ENCODE measurements at places on chromosomes 1 and 21. TPM values are rescaled to one million over a fixed set of nuclear protein-coding genes. Genes with fewer than 3 reads are reported as not detected.

DNA sequence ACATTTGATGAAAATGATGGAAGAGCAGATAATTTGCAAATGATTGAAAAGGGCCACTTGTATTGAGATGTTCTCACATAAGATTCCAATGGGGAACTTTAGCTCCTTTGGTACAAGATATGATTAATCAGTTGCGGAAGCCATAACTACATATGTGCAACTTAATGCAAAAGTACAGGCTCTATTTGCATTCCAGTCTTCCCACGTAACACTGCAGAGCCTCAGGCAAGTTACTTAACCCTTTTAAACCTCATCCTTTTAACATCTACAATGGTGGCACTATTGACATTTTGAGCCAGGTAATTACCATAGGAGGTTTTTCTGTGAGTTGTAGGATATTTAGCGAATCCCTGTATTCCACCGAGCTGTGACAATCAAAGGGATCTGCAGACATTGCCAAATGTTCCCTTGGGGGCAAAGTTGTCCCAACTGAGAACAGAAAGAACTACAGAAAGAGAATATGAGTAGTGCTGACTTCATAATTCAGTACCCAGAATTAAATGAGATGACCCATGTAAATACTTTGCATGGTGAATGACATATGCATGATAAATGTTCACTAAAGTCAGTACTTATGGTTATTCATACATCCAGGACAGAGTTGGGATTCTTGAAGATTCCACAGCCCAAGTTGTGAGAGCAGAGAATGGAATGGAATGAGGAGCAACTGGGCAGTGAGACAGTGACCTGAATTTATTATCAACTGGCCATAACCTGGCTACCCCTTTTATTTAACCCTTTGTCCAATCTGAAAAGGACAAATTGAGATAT, 62.6 kb downstream of the SPAG17 start:
- no peak overlapping the region for H3K4me3 ChIP-seq
- H3K27ac ChIP-seq = no peak overlapping the region
- H3K4me1 ChIP-seq = no peaks in the 10 kb centered on the region

GRCh38 chr1:206899717-206900116, 2.5 kb downstream of the IL24 start:
- no peaks in the 10 kb centered on the region for H3K27me3 ChIP-seq
- H3K4me1 ChIP-seq = no peaks in the 10 kb centered on the region
- DNase-seq = no peak
- no peaks in the 10 kb centered on the region for H3K36me3 ChIP-seq

GRCh38 chr1:173527151-173527826, 50.2 kb downstream of the PRDX6 start:
- no peaks in the 10 kb centered on the region for H3K27me3 ChIP-seq
- DNase-seq = no peak
- H3K36me3 ChIP-seq = no peaks in the 10 kb centered on the region
- no peak overlapping the region for H3K27ac ChIP-seq
- H3K4me3 ChIP-seq = no peak overlapping the region

The CELA3B gene
- total RNA-seq = not detected
